HuH-7.5 (cell line): ENCODE measurements at places on chromosomes 4 and X.

DNA sequence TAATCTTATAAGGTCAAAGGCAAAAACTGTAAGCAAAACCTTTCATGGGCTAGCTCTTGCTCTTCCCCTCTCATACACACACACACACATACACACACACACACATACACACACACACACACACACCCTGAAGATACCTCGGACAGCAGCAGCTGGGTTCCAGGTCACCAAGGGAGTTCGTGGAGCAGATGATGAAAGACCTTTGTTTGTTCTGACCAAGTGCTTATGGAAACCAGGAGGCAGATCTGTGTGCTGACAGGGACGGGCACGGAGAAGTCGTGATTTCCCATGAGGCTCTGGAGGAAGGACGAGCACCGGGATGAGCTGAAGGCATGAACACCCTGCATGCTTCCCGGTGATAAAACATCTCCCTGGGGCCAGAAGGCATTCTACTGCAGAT, 35.4 kb upstream of the CRMP1 start:
- no peak for DNase-seq

DNA sequence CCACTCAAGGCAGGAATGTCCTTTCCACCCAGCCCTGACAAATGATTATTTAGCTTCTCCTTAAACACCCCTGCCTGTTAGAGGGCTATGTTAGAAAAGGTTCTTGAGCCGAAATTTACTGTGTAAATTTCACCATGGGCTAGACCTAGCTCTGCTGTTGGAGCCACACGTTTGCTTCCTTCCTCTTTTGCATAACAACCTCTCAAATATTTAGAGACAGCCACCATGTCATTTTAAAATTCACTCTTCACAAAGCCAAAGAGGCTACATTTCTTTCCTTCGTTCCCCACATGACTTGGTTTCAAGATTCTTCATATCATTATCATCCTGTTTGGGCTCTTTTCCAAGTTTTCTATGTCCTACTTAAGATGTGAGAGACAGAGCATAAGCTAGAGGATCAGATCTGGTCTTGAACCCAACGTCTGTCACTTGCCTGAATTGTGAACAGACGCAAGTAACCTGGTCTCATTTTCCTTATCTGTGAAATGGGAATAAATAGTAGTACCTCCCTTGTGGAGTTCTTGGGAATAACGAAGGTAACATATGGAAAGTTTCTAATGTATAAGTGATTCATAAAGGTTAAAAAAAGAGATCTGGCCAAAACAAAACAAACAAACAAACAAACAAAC, 6.7 kb downstream of the DOCK11 start:
- no peak for DNase-seq

DNA sequence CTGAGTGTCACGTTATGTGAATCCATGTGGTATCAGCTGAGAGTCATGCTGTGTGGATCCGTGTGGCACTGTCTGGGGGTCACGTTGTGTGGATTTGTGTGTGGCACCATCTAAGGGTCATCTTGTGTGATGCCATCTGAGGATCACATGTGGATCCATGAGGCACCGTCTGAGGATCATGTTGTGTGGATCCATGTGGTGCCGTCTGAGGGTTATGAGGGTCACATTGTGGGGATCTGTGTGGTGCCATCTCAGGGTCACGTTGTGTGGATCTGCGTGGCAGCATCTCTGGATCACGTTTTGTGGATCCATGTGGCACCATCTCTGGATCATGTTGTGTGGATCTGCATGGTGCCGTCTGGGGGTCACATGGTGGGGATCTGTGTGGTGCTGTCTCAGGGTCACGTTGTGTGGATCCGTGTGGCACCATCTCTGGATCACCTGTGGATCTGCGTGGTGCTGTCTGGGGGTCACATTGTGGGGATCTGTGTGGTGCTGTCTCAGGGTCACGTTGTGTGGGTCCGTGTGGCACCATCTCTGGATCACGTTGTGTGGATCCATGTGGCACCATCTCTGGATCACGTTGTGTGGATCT, 6.9 kb downstream of the PDE6B start:
- DNase-seq = no peak

DNA sequence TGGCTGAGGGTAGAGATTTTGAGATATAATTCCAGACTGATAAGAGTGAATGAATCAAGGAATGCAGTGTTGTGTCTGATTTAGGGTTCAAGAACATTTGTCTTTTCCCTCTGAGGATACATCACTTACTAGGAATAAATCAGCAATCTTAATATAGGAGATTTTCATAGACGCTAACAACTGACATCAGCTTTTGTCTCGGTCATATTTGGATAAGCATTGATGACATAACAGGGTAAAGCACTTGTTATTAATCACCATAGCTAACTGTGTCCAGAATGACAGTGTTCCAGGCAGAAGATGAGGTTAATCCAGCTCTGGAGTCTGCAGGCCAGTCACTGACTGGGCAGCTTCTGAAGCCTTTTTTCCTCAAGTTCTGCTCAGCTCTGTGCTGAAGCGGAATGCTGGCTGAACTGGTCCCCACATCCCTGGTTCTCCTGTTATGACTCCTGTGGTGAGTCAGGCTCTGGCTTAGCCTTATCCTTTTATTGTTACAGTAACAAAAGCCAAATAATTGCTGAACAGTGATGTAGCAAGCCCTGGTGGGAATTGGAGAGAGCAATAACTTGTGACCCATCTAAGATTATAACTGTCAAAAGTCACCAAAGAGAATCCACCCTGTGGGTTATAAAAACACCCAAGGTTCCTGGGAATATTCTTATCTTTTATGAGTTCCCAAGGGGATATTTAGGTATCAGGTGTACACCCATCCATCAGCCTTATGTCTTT, 41.8 kb downstream of the FNIP2 start:
- no peak for DNase-seq

- DNase-seq = no peak
These were observed 10.6 kb downstream of the ING2 start for GRCh38 chr4:183515411-183515810.
